Forelimb muscle (tissue), 1 donor: ENCODE measurements at places on chromosomes 2 and 18. TPM values are rescaled to one million over a fixed set of nuclear protein-coding genes. Genes with fewer than 3 reads are reported as not detected.

KCNIP3 gene
- 7.9 TPM for polyA plus RNA-seq

- no peak for DNase-seq
These were observed 486 bp upstream of the GPR39 start for GRCh38 chr2:132415915-132416722.

VWC2L gene
- not detected for polyA plus RNA-seq

CDH2 gene
- 4.4 TPM for polyA plus RNA-seq

DHRS9 gene
- 0.34 TPM for polyA plus RNA-seq

- no peak for DNase-seq
These were observed 197.7 kb upstream of the RAB12 start for GRCh38 chr18:8411492-8411891.

DNA sequence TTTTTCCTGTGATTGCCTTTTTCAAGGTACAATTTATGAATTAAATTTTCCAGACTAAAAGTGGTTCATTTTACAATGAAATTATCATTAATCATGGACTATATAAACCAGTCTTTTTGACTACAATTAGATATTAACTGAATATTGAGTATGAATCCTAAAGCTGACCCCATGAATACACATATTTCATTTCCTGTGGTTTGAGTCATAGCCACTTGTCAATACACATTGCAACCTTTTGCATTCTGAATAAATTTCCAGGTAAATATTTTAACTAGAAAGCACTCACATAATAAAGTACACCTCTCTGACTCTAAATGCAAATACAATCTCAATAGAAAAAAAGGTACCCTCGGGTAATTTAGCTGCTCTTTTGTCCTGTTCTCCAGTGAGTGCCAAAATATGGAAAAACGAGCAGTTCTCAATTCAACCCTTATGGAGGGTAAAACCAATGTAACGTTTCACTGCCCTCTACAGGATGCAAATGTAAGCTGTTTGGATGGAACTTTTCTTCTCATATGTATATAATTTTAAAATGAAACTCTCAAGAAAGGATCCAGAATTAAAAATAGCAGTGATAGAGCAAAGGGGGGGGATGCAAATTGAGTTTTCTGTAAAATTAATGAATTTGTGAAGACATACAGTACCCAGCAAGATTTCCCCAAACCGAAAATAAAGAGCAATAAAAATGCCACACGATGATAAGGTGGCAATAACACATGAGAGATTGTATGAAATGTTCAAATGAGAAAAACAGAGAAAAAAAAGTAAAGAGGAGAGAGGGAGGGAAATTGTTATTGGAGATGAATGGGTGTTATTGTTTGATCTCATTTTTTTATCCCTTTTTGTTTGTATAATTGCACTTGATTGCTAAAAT, 1795.7 kb upstream of the PIK3C3 start:
- peak; percentile 28 for DNase-seq

COL6A3 gene
- 178 TPM for polyA plus RNA-seq
